ENCODE measurements at places on chromosomes 12 and 14.
A peak's percentile ranks its signal among the peaks of the same experiment; 100 is the strongest.

DNA sequence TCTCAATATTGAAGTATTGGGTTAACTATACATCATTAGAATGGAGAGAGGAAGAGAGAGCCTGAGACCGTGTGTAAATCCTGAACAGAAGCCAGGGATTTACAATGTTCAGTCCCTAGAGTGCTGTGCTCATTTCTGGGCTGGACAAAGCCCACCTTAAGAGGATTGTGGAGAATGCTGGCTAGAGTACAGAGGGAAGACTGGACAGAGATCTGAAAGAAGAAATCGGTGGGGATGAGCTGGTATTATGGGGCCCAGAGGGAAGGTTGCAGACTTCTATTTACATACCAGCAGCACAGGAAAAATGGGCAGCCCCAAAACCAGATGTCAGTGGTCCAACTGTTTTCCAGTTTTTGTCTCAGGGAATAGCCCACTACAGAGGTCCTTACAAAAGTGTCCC lies 42.3 kb downstream of the RTN1 start:
- no peak for DNase-seq

- DNase-seq, result no peak
Measured at GRCh38 chr12:3751151-3752095, 1.5 kb downstream of the CRACR2A start.

DNA sequence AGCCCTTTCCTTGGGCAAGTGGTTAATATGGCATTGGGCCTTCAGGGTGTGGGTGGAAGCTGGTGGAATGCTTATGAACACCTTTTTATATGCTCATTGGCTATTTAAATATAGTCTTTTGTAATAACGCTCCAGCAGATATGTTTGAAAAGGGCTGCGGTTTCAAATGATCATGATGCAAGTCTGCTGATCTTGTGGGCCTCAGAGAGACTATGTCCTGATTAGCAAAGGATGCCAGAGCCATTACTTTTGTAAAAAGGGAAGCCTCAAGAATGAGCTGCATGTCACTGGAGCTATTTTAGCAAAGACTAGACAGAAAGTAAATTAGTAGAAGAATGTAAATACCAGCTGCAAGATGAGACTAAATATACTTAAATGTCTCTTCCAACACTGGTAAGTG lies 200.5 kb downstream of the GXYLT1 start:
- DNase-seq, result no peak

- DNase-seq, result peak; percentile 11
Measured at GRCh38 chr12:33575346-33575745, 135.7 kb upstream of the SYT10 start.

Measured in inflammatory macrophage treated with lipopolysaccharide for 1 hour (primary cell).